B cell (primary cell): ENCODE measurements at places on chromosomes 3 and 15. TPM values are rescaled to one million over a fixed set of nuclear protein-coding genes. Genes with fewer than 3 reads are reported as not detected.

DNA sequence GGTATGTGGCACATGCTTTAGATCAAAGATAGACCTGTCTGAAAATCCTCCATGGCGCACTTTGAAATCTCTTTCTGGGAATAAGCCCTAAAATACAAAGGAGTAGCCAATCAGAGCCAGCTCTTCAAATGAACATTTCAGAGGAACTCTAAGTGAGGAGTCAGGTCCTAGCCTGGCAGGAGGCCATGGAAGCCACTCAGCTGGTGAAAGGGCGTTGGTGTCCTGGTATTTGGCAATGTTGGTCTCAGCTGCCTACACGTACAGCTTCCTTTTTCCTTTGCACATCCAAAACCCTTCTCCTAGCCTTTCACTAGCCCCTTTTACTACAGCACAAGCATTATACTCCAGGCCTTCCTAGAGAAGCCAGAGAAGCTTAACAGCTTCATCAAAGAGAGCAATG, 5.5 kb downstream of the WDR73 start:
- no peak overlapping the region for H3K27ac ChIP-seq
- no peak for DNase-seq
- H3K4me3 ChIP-seq: no peak overlapping the region
- peaks cover 2% of the 10 kb centered on the region for H3K36me3 ChIP-seq
- peaks cover 5% of the 10 kb centered on the region for H3K4me1 ChIP-seq
- H3K27me3 ChIP-seq: no peaks in the 10 kb centered on the region

DNA sequence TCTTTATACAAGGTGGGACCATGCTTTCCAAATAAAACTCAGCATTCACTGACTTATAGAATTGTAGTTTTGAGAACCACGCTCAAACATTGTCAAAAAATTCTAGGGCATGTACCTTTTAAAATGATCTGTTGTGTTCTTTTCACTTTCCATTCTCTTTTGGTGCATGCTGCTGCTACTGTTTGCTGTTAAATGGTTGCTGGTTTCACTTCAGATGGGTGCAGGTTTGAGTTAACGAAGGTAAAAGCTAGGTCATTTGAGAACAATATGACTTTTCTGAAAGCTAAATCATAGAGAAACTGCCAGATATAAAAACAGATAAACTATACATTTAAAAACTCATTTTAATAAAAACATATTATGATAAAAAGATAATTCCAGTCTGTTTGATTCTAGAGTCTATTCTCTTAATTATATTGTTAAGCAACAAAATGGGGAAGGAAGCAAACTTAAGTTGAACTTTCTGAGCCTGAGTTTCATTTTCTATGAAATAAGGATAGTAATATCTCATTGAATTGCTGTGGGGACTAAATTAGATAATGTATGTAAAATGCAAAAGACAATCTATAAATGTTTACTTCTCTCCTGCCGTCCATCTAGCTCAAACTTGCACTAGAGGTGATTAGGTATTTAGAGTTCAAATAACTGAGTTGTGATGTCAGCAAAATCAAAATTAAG, 82.4 kb downstream of the OXSM start:
- DNase-seq: no peak
- H3K27ac ChIP-seq: no peak overlapping the region
- H3K4me1 ChIP-seq: no peaks in the 10 kb centered on the region
- H3K36me3 ChIP-seq: no peaks in the 10 kb centered on the region
- no peaks in the 10 kb centered on the region for H3K27me3 ChIP-seq

GRCh38 chr3:69121950-69122349, 445 bp downstream of the LMOD3 start:
- no peak overlapping the region for H3K27ac ChIP-seq
- H3K4me3 ChIP-seq: no peak overlapping the region
- DNase-seq: no peak

DNA sequence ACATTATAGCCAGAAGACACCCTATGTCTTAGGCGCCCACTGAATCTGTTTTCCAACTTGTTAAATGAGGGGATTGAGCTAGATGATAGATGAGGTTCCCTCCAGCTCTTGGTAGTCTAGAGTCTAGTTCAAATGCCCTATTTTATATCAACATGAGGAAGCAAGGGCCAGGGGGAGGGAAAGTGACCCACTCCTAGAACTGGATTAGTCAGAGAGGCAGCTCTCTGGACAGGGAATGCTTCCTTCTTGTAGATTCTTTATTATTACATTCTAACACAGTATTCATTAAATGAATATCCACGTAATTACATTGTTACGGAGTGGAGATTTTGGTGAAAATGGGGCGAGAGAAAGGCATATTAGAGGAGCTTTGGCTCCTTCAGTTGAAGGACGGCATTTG, 89.5 kb downstream of the RAD18 start:
- no peaks in the 10 kb centered on the region for H3K4me1 ChIP-seq
- DNase-seq: no peak
- no peaks in the 10 kb centered on the region for H3K27me3 ChIP-seq
- H3K4me3 ChIP-seq: no peak overlapping the region
- H3K27ac ChIP-seq: no peak overlapping the region

DNA sequence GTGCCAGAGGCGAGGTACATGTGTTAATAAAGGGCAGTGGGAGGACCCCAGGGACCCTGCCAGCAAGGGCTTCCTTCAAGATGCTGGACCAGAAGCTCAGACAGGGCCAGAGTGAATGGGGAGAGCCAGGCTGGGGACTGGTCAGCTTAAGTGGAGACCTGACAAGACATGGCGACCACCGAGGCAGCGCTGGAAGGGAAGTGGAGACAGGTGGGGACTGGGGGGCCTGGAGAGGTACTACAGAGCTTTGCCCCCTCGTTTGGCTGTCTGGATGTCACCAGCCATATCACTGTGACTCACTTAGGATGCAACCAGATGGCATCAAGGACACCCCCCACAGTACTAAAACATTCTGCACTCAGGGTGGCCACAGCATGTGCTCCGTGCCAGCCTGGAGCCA, 97.9 kb downstream of the ADCY5 start:
- no peak for DNase-seq
- H3K4me1 ChIP-seq: no peaks in the 10 kb centered on the region
- H3K27me3 ChIP-seq: peaks cover 3% of the 10 kb centered on the region
- H3K4me3 ChIP-seq: no peak overlapping the region

DNA sequence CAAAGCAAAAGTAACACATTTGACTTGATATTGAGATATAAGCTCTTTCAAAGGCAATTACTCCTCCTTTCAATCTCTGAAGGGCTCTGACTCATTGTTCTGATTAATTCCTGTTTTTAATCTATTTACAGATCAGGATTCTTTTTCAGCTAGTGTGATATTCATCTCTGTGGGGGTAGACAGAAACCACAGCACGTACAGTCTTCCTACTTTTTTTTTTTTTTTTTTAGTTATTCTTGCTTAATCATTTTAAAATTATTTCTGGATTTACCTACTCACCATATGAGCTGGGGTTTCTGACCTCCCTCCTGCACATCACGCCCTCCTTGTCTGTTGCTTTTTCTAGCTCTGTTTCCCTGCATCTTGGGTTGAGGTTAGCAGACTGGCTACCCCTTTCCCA, 1.4 kb downstream of the CNTN3 start:
- no peak overlapping the region for H3K4me3 ChIP-seq
- H3K27ac ChIP-seq: no peak overlapping the region
- no peaks in the 10 kb centered on the region for H3K36me3 ChIP-seq
- H3K27me3 ChIP-seq: no peaks in the 10 kb centered on the region
- no peaks in the 10 kb centered on the region for H3K4me1 ChIP-seq

- no peak overlapping the region for H3K27ac ChIP-seq
- H3K27me3 ChIP-seq: no peaks in the 10 kb centered on the region
- H3K4me3 ChIP-seq: no peak overlapping the region
- no peaks in the 10 kb centered on the region for H3K4me1 ChIP-seq
- no peaks in the 10 kb centered on the region for H3K36me3 ChIP-seq
Measured at GRCh38 chr15:59557581-59557980, 54.0 kb upstream of the GCNT3 start.

GRCh38 chr3:155049959-155050358, 30.2 kb upstream of the MME start:
- H3K4me1 ChIP-seq: no peaks in the 10 kb centered on the region
- no peak for DNase-seq
- H3K27me3 ChIP-seq: no peaks in the 10 kb centered on the region
- H3K4me3 ChIP-seq: no peak overlapping the region
- H3K27ac ChIP-seq: no peak overlapping the region

GRCh38 chr3:171157286-171157685, 130.8 kb upstream of the SLC2A2 start:
- no peaks in the 10 kb centered on the region for H3K4me1 ChIP-seq
- H3K36me3 ChIP-seq: no peaks in the 10 kb centered on the region
- H3K27ac ChIP-seq: no peak overlapping the region

DNA sequence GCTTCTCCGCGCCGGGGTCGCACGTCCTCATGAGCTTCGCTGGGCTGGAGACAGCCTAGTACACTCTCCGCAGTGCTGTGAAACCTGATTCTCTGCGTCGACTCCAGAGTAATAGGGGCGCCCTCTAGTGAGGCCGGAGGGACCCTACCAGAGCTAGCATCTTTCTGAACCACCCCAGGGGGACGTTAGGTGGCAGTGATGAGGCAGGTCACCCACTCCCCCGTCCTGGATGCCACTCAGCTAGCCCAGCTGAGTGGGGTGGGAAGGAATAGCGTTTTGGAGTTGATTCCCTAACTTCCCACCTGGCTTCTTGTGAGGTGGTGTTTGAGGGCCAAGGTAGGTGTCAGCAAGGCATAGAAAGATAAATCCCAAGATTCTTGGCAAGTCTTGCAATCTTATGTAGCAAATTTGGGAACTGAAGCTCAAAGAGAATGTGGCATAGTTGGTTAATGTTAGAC, 4.0 kb downstream of the DUOXA2 start:
- no peak overlapping the region for H3K27ac ChIP-seq
- H3K4me3 ChIP-seq: no peak overlapping the region
- H3K4me1 ChIP-seq: peaks cover 45% of the 10 kb centered on the region
- no peaks in the 10 kb centered on the region for H3K36me3 ChIP-seq
- H3K27me3 ChIP-seq: peaks cover 70% of the 10 kb centered on the region

- no peak overlapping the region for H3K4me3 ChIP-seq
- DNase-seq: no peak
- H3K27me3 ChIP-seq: no peaks in the 10 kb centered on the region
- no peaks in the 10 kb centered on the region for H3K36me3 ChIP-seq
- H3K27ac ChIP-seq: no peak overlapping the region
Measured at GRCh38 chr3:35670408-35670965, 31.2 kb downstream of the ARPP21 start.

- H3K36me3 ChIP-seq: peaks cover 9% of the 10 kb centered on the region
- H3K27ac ChIP-seq: no peak overlapping the region
- no peak for DNase-seq
- H3K4me3 ChIP-seq: no peak overlapping the region
Measured at GRCh38 chr15:71893691-71894090, 83.3 kb downstream of the NR2E3 start.

DNA sequence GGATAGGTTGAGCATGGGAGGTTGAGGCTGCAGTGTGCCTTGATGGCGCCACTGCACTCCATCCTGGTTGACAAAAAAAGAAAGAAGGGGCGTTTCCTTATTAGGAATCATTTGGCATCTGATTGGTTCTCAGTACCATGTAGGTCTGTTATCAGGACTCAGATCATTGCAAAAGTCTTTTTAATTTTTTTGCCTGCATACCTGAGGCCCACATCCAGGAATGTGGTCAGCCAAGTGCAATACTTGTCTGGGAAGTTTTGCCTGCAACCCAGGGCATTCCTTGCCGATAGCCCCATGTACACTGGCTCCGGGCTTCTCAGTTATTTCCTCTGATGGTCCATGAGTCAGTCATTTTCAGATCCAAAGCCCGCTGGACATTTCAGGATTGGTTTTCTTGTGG, 50.1 kb upstream of the CRTC3 start:
- H3K36me3 ChIP-seq: peaks cover 17% of the 10 kb centered on the region
- peaks cover 45% of the 10 kb centered on the region for H3K4me1 ChIP-seq
- DNase-seq: no peak
- H3K27ac ChIP-seq: no peak overlapping the region

DNA sequence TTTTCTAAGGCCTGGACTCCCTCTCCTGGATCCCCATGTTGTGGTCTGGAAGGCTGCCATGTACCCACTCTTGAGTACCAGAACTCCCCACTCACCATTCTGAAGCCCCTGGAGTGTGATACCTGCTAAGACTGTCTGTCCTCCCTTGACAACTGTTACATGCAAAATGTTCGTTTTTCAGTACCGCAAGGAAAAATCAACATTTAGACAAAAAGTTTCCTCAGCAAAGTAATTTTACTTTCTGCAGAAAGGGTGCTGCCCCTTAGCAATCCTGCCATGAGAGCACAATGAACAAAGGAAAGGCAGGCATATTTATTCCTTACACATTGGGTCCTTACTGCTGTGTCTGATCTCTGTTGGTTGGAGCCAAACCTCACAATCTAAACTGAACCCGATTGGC, 7.0 kb upstream of the GK5 start:
- H3K4me1 ChIP-seq: no peaks in the 10 kb centered on the region
- no peak overlapping the region for H3K27ac ChIP-seq
- no peak overlapping the region for H3K4me3 ChIP-seq
- H3K36me3 ChIP-seq: no peaks in the 10 kb centered on the region

- H3K27me3 ChIP-seq: no peaks in the 10 kb centered on the region
- no peak overlapping the region for H3K4me3 ChIP-seq
- H3K27ac ChIP-seq: no peak overlapping the region
Measured at GRCh38 chr3:171955598-171955997, 83.8 kb upstream of the FNDC3B start.

Gene HHLA2
- 0.39 and 0.84 TPM in 2 replicates for total RNA-seq

Gene CCDC32
- total RNA-seq: 76.6 and 78.4 TPM in 2 replicates

Gene FSIP1
- total RNA-seq: 0.44 and 0.49 TPM in 2 replicates

Gene DUOXA2
- not detected in 2 replicates for total RNA-seq

Gene ISL2
- 0.22 and 0.59 TPM in 2 replicates for total RNA-seq

Gene VGLL3
- not detected in 2 replicates for total RNA-seq

Gene TRH
- not detected in 2 replicates for total RNA-seq

Gene SLC9C1
- 0.41 and 0.49 TPM in 2 replicates for total RNA-seq

Gene CELF6
- total RNA-seq: 4.3 and 5.3 TPM in 2 replicates

Gene IGSF11
- not detected in 2 replicates for total RNA-seq

Gene PCSK6
- total RNA-seq: 0.53 and 1.6 TPM in 2 replicates

Gene NR2E3
- not detected in 2 replicates for total RNA-seq

Gene CCDC54
- total RNA-seq: not detected in 2 replicates

Gene NPRL2
- total RNA-seq: 29.6 and 31.3 TPM in 2 replicates
